ENCODE measurements at places on chromosomes 5 and 9. TPM values are rescaled to one million over a fixed set of nuclear protein-coding genes. Genes with fewer than 3 reads are reported as not detected.

- no peaks in the 10 kb centered on the region for H3K27me3 ChIP-seq
- no peak for DNase-seq
- no peaks in the 10 kb centered on the region for H3K4me1 ChIP-seq
- H3K4me3 ChIP-seq = no peak overlapping the region
- H3K27ac ChIP-seq = no peak overlapping the region
These were observed 1205.2 kb upstream of the DMAC1 start for GRCh38 chr9:9004810-9005209.

The TMEM174 gene
- not detected for total RNA-seq

The P4HA2 gene
- total RNA-seq = 23.9 TPM

The DEPDC1B gene
- not detected for total RNA-seq

The IL9 gene
- 0.70 TPM for total RNA-seq

DNA sequence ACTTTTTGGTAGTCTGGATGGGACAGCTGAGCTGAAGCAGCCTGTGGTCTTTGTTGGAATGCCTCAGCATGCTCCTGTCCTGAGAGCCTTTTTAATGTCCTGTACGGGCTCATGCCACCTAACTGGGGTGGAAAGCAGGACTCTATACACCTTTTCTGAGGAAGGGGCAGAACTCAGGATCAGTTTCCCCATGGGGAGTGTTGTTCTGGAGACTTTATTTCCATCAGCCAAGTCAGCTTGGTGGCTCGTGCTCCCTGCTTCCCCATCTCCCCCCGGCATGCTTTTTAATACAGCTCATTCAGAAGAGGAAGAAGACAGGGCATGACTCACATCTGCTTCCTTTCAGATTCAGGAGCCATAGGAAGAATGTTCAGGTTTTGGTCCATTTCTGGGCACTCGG is 5.1 kb upstream of the SEPTIN8 start:
- H3K27me3 ChIP-seq = peaks cover 8% of the 10 kb centered on the region
- no peak overlapping the region for H3K4me3 ChIP-seq
- peaks cover 8% of the 10 kb centered on the region for H3K4me1 ChIP-seq
- no peak for DNase-seq

All from naive thymus-derived CD4-positive, alpha-beta T cell (primary cell).